ENCODE measurements at places on chromosomes 12 and 14.

GRCh38 chr12:70920251-70920851, at the start of gene PTPRR:
Gene PTPRR, minus strand, starts transcription at chr12:70920738. Its CDS starts 348 bp downstream, at chr12:70920390.
- DNase-seq = no peak

DNA sequence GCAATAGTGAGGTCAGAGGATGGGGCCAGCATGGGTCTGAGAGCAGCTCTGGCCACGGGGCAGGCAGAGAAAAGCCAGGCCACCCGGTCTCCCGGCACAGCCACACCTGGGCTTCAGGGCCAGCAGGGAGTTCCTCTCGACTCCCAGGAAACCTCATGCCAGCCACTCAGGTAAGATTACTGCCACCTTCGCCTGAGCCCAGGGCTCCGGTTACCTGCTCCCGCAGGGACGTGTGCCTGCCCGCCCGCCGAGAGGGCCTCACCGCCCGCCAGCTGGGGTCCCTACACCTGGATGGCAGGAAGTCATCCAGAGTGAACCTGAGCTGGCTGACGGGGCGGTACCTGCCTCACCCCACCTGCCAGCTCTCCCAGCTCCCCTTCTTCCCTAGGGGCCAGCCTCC, 7.3 kb downstream of the JAG2 start:
- DNase-seq = no peak

DNA sequence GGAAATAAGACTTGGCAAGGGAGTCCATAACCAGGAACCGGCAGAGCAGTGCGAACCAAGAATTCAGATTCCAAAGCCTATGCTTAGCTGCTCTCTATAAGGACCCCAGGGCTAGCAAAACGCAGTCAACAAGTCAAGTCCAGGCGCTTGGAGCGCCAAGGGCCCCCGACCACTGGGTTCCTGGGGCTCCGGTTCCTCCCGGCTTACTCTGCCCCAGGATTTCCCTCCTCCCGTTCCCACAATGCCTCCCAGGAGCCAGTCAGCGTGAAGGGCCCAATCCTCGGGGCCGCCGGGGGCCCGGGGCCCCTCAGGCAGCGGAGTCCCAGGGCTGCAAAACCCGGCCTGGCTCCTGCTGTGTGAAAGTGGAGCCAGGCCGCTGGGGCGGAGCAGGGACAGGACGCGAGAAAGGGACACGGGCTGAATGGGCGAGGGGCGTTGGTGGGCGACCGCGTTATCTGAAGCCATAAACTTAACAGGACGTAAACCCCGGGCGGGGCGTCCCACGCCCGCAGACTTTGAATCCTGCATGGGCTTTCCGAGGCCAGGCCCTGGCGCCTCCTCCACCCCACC, 1.5 kb downstream of the KRT8 start:
- no peak for DNase-seq

- peak; percentile 56 for DNase-seq
Observed at GRCh38 chr14:92513204-92513965, at the start of gene RIN3. Gene RIN3, plus strand, starts transcription at chr14:92513781. Its CDS starts 152 bp downstream, at chr14:92513933.

GRCh38 chr14:44154874-44155273, 352.2 kb downstream of the FSCB start:
- DNase-seq = no peak

Data from activated CD4-positive, CD25-positive, alpha-beta regulatory T cell treated with anti-CD3 and anti-CD28 coated beads, Interleukin-2, amount 50 U/mL, for 72 hours (primary cell).